Gastroesophageal sphincter (tissue), 4 donors: ENCODE measurements at places on chromosomes 7 and 10. TPM values are rescaled to one million over a fixed set of nuclear protein-coding genes. Genes with fewer than 3 reads are reported as not detected.
A peak's percentile ranks its signal among the peaks of the same experiment; 100 is the strongest.

- no peak overlapping the region for H3K27ac ChIP-seq
- no peaks in the 10 kb centered on the region for H3K36me3 ChIP-seq
- no peak overlapping the region for H3K4me3 ChIP-seq
- no peaks in the 10 kb centered on the region for H3K4me1 ChIP-seq
Observed at GRCh38 chr7:45882465-45882810, 5.8 kb upstream of the IGFBP1 start.

- no peaks in the 10 kb centered on the region for H3K27me3 ChIP-seq
- H3K4me3 ChIP-seq = no peak overlapping the region
- no peak for ATAC-seq
- H3K4me1 ChIP-seq = no peaks in the 10 kb centered on the region
- H3K36me3 ChIP-seq = no peaks in the 10 kb centered on the region
Observed at GRCh38 chr7:138735399-138735798, 34.2 kb upstream of the SVOPL start.

DNA sequence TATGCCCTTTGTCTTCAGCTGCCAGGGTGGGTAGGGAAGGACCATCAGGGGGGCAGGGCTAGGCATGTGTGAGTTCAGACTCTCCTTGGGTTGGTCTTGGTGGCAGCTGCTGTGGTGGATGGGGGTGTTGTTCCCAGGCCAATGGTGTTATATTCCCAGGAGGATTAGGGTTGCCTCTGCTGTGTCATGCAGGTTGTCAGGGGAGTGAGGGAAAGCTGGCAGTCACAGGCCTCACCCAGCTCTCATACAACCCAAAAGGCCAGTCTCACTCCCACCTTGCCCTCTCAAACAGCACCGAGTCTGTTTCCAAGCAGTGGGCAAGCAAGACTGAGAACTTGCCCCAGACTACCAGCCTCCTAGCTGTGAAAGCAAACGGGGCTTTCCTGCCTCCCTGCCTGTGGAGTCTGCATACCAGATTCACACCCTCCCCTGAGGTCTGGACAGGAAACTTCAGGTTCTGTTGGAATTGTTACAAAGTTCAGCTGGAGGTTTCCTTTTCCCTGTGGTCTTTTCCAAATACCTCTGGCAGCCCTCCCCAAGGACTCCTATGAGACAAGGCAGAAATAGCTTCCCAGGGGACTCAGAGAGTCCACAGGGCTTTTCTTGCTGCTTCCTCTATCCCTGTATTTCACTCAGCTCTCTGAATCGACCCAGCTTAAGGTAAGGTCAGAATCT, 1.4 kb downstream of the HYAL4 start:
- H3K36me3 ChIP-seq = no peaks in the 10 kb centered on the region
- no peaks in the 10 kb centered on the region for H3K4me1 ChIP-seq
- no peak overlapping the region for H3K4me3 ChIP-seq
- H3K27me3 ChIP-seq = no peaks in the 10 kb centered on the region
- ATAC-seq = no peak
- H3K27ac ChIP-seq = no peak overlapping the region

GRCh38 chr10:58282615-58283014, 13.7 kb downstream of the CISD1 start:
- no peak overlapping the region for H3K4me3 ChIP-seq
- H3K27ac ChIP-seq = no peak overlapping the region
- no peak for ATAC-seq
- peaks cover 18% of the 10 kb centered on the region for H3K36me3 ChIP-seq

DNA sequence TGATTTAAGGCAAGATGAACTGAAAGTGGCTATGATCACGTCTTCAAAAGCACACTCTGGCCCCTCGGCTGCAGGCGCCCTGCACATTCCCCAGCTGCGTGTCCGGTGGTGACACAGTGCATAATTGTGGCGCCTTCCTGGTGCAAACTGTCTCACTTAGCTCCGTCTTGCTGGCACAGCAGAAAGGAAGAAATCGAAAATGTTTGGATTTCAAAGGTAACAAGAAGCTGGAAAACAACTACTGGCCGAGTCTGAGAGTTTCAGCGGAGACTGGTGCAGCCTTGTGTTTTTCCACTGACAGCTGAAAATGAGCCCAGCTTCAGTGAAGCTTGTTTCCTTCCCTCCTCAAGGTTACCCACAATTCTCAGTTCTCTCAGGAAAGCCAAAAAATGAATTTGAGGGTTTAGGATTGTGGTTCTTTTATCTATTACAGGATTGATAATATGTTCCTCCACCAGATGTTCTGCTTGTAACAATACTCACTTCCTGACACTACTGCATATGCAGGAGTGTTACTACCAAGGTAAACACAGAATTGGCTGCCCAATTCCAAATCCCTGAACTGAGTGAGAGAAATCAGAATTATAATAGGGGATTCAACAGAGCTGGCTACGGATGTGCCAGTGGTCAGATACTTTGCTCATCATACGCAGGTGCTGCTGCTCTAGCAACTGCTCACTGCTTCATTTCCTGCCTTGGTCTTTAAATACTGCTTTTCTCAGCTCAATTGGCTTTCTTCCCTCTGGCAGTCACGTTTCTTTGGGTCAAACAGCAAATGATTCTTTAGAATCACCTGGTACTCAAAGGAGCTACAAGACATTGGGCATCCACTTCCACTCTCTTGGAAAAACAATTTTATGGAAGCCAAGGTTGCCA, 63.7 kb downstream of the TRUB1 start:
- H3K36me3 ChIP-seq = no peaks in the 10 kb centered on the region
- no peak overlapping the region for H3K27ac ChIP-seq
- H3K4me1 ChIP-seq = no peaks in the 10 kb centered on the region

DNA sequence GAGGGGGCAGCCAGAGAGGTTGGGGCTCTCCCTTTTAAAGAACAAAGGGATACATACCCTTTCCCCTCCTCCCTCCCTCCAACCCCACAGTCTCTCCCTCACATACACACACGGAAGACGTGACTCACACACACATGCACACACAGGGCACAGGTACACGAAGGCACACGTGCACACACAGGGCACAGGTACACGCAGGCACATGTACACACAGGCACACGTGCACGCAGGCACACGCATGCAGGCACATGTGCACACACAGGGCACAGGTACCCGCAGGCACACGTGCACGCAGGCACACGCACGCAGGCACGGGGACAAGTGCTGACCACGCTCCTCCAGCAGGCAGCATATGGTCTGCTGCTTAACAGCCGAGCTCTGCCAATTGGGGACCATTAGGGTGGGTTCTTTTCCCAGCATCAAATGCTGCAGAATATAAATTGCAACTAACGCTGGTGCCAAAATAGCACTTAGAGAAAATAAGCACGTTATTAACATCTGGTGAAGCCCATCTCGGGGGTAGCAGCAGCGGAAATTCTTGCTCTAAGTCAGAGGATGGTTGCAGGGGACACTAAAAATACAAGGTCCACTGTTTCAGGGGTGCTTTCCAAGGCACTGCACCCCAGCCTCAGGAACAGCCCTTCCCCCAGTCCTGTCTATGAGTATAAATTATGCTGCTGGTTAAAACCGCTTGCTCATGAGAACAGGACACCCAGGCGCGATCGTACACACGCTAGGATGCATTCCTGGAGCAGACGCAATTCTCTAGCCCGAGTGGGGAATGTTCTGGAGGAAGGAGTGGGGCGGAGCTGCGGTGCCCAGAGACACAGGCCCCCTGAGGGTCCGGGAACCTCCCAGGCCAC, 55.2 kb upstream of the TNRC18 start:
- H3K36me3 ChIP-seq = peaks cover 19% of the 10 kb centered on the region
- H3K4me3 ChIP-seq = peak overlapping the region; percentile 47
- peaks cover 5% of the 10 kb centered on the region for H3K4me1 ChIP-seq
- ATAC-seq = no peak
- no peaks in the 10 kb centered on the region for H3K27me3 ChIP-seq

- H3K27ac ChIP-seq = no peak overlapping the region
- H3K27me3 ChIP-seq = no peaks in the 10 kb centered on the region
- H3K4me3 ChIP-seq = peak overlapping the region; percentile 4
- no peak for ATAC-seq
Observed at GRCh38 chr7:22563621-22564241, 63.7 kb upstream of the STEAP1B start.

DNA sequence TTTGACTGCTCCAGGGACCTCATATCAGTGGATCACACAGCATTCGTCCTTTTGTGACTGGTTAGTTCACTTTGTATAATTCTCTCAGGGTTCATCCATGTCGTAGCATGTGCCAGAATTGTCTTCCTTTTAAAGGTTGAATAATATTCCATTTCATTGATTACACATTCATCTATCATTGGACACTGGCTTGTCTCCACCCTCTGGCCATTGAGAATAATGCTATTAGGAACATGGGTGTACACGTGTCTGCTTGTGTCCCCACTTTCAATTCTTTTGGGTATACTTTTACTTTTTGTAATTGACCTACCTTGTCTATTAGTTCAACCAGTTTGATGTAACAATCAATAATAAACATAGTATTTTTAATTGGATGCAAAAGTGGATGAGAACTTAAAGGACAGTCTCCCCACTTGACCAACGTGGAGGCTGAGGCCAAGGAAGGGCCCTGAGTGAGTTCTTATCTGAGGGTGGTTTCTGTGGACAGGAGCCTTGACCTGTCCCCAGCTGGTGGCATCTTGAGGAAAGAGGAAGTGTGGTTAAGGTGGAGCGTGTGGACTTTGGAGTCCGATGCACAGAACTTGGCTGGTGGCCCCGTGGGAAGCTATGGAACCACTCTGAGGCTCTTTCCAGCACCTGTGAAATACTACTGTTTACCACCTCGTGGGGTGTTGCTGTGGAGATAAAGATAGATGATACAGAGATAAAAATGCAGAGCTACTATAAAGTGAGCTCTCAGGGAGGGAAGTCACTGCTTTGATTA, 16.6 kb downstream of the WDFY4 start:
- H3K27ac ChIP-seq = no peak overlapping the region
- no peaks in the 10 kb centered on the region for H3K4me1 ChIP-seq
- no peak overlapping the region for H3K4me3 ChIP-seq
- ATAC-seq = no peak
- H3K36me3 ChIP-seq = no peaks in the 10 kb centered on the region
- H3K27me3 ChIP-seq = peaks cover 28% of the 10 kb centered on the region

DNA sequence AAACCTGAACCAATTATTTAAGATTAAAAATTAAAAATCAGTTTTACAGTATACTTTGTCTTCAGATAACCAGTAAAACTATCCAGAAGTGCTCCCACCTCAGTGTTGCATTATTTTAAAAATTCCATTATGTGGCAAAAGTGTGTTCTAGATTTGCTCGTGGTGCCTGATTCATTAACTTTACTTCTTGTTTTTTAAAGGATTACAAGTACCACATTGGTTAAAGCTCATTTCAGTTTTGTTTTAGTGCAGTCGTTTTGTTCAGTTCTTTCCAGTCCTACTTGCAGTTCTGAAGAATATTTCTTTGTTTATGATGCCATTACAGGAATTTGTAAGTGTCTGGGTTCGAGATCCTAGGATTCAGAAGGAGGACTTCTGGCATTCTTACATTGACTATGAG, 69.0 kb downstream of the SNX10 start:
- no peak overlapping the region for H3K27ac ChIP-seq
- no peak for ATAC-seq
- H3K4me1 ChIP-seq = no peaks in the 10 kb centered on the region
- H3K27me3 ChIP-seq = peaks cover 10% of the 10 kb centered on the region
- H3K4me3 ChIP-seq = no peak overlapping the region
- H3K36me3 ChIP-seq = no peaks in the 10 kb centered on the region

- no peaks in the 10 kb centered on the region for H3K36me3 ChIP-seq
- no peak overlapping the region for H3K4me3 ChIP-seq
- no peak overlapping the region for H3K27ac ChIP-seq
- ATAC-seq = no peak
- peaks cover 22% of the 10 kb centered on the region for H3K4me1 ChIP-seq
Observed at GRCh38 chr7:35991511-35992232, 161.4 kb upstream of the EEPD1 start.

- H3K27me3 ChIP-seq = peaks cover 5% of the 10 kb centered on the region
- H3K4me3 ChIP-seq = no peak overlapping the region
- no peak overlapping the region for H3K27ac ChIP-seq
- no peak for ATAC-seq
- H3K4me1 ChIP-seq = peaks cover 4% of the 10 kb centered on the region
Observed at GRCh38 chr7:29239638-29240037, 45.1 kb downstream of the CHN2 start.

GRCh38 chr10:19713800-19714525, 102.3 kb upstream of the PLXDC2 start:
- H3K36me3 ChIP-seq = no peaks in the 10 kb centered on the region
- H3K4me1 ChIP-seq = no peaks in the 10 kb centered on the region
- no peak for ATAC-seq

- no peaks in the 10 kb centered on the region for H3K36me3 ChIP-seq
- no peak overlapping the region for H3K27ac ChIP-seq
- ATAC-seq = no peak
- H3K4me3 ChIP-seq = no peak overlapping the region
Observed at GRCh38 chr7:90613088-90613498, 17.0 kb downstream of the CDK14 start.

- no peak overlapping the region for H3K27ac ChIP-seq
- no peak for ATAC-seq
- no peaks in the 10 kb centered on the region for H3K27me3 ChIP-seq
- H3K4me1 ChIP-seq = no peaks in the 10 kb centered on the region
- H3K36me3 ChIP-seq = no peaks in the 10 kb centered on the region
Observed at GRCh38 chr7:110001254-110001938, 1089.5 kb upstream of the LRRN3 start.

DNA sequence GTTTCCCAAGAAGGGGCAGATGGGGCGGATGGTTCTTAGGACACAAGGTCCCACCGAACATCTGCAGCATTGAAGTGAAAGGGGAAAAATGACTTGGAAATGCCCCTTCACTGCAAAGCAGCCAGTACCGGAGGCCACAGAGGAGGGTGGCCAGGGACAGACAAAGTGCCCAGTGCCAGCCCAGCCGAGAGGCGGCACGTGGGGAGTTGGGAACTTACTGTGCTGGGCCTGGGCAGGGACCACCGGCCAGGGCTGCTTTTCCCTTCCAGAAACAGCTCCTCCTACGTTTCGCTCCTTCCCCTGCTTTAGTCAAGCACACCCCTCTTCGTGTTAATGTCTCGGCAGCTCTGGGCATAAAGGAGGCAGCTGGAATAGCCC, 129.2 kb downstream of the TNS3 start:
- H3K36me3 ChIP-seq = no peaks in the 10 kb centered on the region
- no peak for ATAC-seq
- H3K4me3 ChIP-seq = peak overlapping the region; percentile 27
- H3K27me3 ChIP-seq = no peaks in the 10 kb centered on the region
- H3K27ac ChIP-seq = peak overlapping the region; percentile 71

PTEN gene
- 146 TPM for total RNA-seq

PPP1R17 gene
- not detected for total RNA-seq

ZNF727 gene
- 1.2 TPM for total RNA-seq

PSD gene
- 28.6 TPM for total RNA-seq

C10orf53 gene
- not detected for total RNA-seq

CPA2 gene
- not detected for total RNA-seq

KCNIP2 gene
- not detected for total RNA-seq

HKDC1 gene
- total RNA-seq = not detected

PLEKHS1 gene
- 0.12 TPM for total RNA-seq

PALD1 gene
- 12.5 TPM for total RNA-seq

TMEM140 gene
- 21.8 TPM for total RNA-seq
